AG09319 (cell line): ENCODE measurements at places on chromosomes 6 and 20.

DNA sequence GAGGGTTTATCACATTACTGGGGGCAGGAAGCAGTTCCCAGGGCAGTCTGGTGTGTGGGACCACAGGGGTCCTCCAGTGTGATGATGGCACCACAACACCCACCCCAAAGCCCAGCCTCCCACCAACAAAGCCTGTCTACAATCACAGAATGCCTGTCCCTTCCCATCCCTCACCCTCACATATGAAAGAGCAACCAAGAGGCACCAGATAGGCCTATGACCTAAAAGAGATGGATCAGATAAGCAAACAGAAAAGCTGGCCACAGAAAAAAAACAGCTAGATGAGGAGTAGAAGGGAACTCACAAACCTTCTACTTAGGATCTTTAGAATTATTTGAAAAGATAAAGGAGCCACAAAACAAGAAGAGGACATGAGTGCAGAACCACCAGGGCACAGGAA lies 54.3 kb downstream of the SERAC1 start:
- DNase-seq: no peak

GRCh38 chr6:7673063-7673536 lies 52.8 kb upstream of the BMP6 start:
- peak; percentile 51 for DNase-seq

- no peak for DNase-seq
Observed at GRCh38 chr20:19969507-19970255, 47.5 kb upstream of the NAA20 start.

DNA sequence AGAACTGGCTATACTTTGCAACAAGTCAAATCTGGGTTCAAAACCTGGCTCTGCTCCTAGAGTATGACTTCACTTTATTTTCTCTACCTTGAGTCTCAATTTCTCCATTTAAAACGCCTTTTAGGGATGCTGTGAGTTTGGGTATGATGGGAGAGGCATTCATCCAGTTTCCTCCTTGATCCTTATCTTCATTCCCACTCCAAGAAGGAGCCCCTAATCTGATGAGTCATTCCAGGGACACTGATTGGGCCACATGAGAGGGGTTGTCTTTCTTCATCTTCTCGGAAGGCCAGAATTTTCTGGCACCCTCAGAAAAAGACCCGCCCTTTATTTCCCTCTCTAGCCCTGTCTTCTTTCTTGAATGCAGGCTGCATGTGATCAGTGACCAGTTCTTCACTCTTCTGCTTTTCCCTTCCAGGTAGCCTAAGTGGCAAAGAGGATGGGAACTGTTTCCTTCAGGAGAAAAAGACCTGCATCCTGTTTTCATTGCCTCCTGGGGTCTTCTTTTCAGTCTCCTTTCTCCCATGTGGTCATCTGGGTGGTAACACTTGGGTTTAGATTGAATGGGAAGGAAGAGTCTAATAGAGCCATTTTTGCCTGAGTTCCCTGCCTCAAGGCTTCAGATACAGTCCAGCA lies 32.1 kb upstream of the PNRC1 start:
- no peak for DNase-seq

- DNase-seq: no peak
Observed at GRCh38 chr6:44122801-44123200, 4.5 kb downstream of the MRPL14 start.

- no peak for DNase-seq
Observed at GRCh38 chr20:13017235-13017634, 8.5 kb downstream of the SPTLC3 start.

DNA sequence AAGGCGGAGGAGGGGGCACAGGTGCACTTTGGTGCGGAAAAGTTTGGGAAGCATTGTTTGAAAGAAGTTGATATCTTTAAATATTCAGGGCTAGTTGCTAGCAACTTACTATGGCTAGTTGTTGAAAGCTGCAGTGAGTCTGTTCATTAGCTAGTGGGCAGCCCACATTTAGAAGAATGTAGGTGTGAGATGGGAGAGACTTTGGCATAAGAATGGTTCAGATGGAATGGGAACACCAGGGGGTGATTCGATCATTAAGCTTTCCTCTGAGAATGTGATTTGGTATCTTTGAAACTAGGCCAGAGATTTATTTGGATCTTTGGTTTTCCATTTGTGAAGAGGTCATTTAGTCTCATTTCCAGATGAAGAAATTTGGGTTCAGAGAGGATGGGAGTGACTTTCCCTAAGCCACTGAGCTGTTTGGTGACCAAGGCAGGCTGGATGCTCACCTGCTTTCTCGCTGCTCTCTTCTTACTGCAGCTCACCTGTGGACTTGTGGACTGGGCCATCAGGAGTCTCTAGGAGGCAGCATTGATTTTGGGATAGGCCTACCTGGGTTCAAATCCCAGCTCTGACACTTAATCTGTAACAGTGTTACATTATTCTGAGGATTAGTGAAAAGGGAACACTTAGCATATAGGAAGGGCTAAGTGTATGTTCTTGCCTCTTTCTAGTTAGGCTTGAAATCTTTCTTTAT lies 62.9 kb downstream of the CARMIL1 start:
- DNase-seq: no peak
